ENCODE measurements at places on chromosomes 6 and 20.

DNA sequence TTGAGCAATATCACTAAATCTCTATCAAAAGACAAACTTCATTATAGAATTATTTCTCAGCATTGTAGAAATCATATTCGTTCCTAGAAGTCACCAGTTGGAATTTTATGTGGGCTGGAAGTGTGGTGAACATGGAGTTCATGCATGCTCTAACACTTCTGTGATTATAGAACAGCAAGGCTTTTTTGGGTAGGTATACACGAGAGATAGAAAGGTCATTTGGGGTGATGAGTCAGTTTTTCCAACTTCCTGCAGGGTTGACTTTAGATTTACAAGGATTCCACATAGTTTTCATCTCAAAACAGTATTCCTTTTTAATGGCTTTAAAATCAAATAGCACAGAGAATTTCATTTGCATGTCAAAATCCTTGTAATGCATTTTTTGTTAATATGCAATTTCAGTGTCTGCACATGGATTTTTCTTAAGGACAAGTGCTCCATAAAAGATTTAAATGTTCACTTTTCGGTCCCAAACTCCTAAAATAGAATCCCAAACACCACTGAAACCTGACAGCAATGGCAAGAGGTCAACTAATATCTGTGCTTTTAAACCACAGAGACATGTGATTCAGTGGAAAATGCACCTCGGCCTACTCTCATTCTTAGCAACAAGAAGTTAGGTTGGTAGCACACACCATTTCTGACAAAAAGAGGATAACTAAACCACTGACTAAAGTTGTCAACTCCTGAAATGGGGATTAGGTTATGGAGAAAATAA is 211.0 kb downstream of the MOXD1 start:
- DNase-seq, result no peak

DNA sequence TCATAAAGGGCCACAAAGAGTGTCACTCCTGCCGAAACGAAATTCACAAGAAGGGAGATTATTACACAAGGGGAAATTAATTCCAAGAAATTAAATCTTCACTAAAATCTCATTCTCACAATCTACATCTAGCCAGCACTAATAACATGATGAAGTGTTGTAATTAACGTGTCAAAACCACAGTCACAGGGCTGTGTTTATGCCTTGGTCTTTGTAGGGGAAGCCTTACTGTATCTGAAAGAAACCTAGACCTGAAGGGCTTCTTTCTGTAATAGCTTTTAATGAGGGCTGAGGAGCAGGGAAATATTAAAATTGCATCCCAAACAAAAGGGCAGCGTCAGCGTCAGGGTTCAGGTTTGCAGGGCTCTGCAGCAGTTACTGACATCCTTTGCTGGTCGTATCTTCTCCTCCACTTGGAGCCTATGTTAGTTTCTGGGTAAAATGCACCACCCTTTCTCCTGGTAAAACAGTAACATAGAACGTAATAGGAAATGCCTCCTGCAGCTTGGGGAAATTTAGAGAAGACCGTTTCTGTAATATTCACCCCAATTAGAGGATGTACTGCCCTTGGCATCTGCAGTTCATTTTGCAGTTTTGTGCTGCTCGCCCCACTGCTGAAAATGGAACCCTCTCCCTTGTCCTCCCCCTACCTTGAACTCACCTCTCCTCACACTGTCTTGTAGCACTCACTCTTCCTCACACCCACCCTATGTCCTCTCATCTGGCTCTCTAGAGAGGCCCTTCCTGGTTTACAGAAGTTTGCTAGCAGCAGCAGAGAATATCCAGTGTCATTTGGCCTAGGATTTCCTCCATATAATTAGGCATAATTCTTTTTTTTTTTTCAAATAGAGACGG is 109.0 kb upstream of the TRAF3IP2 start:
- no peak for DNase-seq

- DNase-seq, result no peak
These were observed 41.2 kb upstream of the TMEM200A start for GRCh38 chr6:130324657-130325056.

DNA sequence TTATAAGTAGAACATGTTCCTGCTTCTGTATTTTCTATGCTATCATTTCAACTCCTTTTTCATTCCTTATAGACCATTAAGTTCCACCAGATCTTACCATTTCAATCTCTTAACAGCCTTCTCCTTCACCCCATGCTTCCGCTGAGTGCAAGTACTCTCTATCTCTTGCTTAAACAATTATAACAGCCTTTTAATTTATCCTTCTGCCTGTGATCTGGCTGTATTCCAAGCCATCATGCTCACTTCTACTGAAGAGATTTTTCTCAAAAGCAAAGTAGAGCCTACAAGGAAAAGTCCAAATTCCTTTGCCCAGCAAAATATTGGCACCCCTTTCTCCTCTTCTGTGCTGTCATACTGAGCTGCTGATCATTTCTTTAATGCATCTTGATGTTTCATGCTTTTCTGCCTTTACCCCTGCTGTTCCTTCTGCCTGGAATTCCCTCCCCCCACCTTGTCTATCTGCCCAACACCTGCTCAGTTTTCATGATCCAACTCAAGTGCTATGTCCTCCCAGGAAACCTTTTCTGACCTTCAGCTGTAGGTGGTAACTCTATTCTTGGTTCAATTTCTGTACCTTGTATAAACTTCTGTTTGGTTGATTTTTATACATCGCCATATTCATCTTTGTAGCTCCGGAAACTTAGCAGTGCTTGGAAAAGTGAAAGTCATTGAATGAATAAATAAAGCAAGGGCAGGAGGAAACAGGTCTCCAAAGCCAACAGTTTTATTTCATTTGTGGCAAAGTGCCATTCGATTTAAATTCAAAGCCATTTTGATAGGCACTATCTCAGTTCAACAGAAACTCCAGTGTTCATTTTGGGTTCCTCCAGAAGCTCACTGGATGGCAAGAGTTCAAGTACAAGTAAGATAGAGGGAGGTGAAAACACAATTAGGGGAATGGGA is 10.5 kb upstream of the BMP2 start:
- DNase-seq, result no peak

DNA sequence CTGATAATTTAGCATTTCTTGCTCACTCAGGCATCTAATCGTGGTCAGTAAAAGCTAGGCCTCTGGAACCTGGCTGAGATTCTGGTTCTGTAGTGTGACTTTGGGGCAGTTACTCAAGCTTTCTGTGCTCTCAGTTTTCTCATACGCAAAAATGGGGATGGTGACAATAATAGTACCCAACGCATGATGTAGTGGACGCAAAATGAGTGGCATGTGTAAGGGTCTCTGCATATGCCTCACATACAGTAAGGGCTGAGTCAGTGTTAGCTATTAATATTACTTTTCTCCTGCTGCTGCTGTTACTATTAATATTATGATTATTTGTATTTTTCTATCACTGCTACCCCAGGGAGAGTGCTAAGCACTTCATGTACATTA is 686 bp downstream of the GINS1 start:
- DNase-seq, result no peak

GRCh38 chr20:21234806-21235483 is 68.2 kb upstream of the XRN2 start:
- no peak for DNase-seq

DNA sequence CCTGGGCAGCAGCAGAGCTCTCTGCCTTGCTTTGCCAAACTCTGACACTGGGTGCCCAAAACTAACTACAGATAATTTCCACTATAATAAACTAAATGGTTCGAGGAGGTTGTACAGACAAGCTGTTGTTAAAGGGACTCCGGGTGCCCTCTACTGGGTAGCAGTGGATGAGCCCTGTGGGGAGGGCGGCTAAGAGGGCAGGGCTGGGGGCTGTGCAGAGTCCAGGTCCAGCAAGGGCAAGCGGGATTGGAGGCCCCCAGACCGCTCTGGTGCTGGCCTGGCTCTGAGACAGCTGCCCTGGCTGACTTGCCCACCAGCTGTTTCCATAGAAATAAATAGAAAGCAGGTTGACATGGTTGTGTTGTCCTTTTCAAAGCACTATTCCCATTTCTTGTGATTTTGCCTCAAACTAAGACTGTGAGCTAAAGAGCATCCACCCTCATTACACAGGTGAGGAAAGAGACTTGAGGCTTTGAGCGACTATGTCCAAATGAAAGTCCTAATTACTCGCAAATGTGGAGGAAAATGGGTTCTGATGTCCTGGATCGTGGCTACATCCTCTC is 167.6 kb upstream of the CST7 start:
- no peak for DNase-seq

DNA sequence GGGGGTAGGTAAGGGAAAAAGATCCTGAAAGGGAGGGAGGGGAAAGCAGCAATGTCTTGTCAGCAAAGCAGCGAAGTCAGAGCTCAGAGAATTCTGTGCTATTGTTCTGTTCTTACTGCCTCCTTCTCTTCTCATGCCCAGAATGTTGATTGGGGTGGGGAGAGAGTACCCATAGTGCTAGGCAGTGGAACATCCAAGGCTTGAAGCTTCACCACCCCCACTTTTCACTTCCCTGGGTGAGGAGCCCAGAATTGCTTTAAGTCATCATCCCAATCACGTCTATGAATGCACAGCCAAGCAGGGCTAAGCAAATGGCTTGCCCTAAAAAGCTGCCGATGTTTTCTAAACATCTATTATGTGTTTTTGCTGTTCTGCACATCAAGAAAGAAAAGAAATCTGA is 16.5 kb downstream of the REPS1 start:
- DNase-seq, result no peak

GRCh38 chr6:85419046-85419759 is 30.7 kb upstream of the NT5E start:
- DNase-seq, result no peak

DNA sequence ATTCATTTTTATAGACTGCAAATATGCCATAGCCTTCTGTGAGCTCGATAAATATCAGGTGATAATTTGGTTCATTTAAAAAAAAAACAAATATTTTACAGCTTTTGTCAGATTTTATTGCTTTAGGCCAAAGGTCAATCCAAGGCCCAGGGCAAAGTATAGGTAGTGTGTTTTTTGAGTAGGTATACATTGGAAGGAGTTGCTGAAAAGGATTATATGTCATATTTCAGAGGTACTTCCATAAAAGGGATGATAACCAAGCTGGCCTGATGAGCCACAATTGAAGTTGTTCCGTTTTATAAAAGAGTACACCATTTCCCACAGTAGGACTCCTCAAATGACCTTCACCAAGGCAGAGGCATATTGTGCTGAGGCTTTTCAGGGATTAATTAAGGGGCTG is 452.8 kb upstream of the FLRT3 start:
- DNase-seq, result no peak

DNA sequence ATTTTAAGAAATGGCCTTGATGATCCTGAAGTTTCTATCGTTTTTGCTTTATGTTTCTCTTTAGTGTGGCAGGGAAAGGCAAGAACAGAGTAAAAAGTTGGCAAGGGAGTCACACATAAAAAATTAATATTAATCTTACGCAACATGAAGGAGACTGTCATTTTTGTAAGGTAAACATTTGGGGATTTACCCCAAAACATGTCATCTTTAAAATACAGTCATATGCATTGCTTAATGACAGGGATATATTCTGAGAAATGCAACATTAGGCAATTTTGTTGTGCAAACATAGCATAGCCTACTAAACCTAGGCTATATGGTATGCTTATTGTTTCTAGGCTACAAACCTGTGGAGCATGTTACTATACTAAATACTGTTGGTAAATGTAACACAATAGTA is 5.4 kb downstream of the RBL1 start:
- no peak for DNase-seq

GRCh38 chr20:32522526-32522775 is 62.7 kb downstream of the NOL4L start:
- no peak for DNase-seq

DNA sequence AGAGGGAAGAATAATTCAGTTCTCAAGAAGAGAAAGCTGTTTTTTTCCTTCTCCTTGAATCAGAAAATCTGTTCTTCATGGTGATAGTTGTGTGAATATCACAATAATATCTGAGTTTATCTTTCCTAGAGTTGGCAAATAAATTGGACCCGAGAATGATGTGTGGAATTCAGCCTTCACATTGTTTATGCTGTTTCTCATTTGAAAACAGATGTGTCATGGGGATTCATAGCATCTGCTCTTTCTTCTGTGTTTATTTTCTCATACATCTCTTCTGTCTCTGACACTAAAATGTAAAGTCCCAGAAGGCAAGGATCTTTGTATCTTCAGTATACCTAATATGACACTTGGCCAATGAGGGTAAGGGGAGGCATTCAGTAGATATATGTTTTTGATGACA is 103.6 kb upstream of the SGK1 start:
- DNase-seq, result no peak
